ENCODE measurements at places on chromosomes 5 and 9.

- DNase-seq, result no peak
Observed at GRCh38 chr9:78557540-78557939, 260.6 kb downstream of the PSAT1 start.

- no peak for DNase-seq
Observed at GRCh38 chr9:33815781-33816180, 1.2 kb upstream of the UBE2R2 start.

DNA sequence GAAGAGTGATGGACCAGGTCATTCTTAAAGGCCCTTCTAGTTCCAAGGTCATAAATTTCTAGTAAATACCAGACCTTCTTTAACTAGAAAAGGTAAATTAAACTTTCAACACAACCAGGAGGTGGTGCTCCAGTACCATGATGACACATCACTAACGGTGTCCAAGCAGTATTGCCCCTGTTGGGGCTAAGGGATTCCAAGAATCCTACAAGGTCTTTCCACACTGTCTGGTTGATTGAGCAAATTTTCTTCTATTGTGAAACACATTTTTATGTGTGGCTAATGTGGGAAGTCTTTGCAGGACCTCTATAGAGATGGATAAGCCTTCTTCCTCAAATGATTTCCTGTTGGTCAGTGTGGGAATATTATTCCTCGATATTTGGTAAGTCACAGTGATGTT, 459.6 kb upstream of the PAPPA start:
- DNase-seq, result peak; percentile 68

- DNase-seq, result no peak
Observed at GRCh38 chr5:160493806-160494338, 72.2 kb downstream of the PTTG1 start.

DNA sequence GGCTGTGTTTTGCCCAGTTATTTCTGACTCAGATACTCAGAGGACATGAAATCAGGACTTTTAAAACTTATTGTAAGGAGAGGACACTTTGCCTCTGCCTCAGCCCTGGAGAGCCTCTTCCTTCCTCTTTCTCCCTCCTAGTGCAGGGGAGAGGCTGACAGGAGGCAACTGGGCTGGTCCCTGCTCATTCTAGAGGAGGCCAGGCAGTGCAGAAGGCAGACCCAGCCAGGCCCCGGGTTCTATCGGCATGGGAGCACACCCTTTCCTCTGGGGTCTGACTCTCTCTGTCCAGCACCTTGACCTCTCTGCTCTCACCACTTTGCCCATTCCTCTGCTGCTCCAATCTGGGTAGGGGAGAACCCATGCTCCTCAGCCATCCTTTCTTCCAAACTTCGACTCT, 16.0 kb upstream of the SMIM32 start:
- no peak for DNase-seq

DNA sequence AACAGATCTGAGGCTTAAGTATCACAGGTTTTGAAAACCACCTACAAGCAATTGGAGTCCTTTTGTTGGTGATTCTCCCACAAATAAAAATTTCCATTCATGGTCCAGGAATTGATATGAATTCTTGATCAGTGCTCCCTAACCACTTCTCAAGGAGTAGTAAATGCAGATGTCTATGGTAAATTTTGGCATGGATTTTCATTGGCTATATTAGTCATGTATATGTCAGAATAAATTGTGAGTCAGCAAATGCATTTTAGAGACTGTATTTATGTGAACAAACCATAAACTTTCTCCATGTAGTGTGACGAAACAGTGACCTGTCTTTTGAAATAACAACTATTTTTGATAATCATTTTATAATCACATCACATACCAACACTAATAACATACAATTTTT, 611.1 kb downstream of the HTR1A start:
- DNase-seq, result no peak

DNA sequence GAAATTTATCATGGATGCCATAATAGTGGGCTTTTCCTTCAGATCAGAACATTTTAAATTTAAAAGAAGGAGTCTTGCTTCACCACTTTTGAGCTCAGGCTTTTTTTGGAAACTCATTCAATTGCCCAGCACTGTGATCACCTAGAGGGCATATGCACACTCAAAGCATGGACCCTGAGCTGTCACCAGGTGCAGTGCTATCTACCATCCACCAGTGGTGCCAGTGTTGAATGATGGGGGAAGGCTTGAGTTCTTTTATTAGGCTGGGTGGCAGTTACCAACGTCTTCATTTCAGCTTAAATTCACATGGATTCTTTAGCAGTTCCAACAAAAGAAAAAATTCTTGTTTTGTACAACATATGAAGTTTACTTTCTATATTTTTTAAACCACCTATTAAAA, 164.1 kb downstream of the CFAP90 start:
- peak; percentile 12 for DNase-seq

DNA sequence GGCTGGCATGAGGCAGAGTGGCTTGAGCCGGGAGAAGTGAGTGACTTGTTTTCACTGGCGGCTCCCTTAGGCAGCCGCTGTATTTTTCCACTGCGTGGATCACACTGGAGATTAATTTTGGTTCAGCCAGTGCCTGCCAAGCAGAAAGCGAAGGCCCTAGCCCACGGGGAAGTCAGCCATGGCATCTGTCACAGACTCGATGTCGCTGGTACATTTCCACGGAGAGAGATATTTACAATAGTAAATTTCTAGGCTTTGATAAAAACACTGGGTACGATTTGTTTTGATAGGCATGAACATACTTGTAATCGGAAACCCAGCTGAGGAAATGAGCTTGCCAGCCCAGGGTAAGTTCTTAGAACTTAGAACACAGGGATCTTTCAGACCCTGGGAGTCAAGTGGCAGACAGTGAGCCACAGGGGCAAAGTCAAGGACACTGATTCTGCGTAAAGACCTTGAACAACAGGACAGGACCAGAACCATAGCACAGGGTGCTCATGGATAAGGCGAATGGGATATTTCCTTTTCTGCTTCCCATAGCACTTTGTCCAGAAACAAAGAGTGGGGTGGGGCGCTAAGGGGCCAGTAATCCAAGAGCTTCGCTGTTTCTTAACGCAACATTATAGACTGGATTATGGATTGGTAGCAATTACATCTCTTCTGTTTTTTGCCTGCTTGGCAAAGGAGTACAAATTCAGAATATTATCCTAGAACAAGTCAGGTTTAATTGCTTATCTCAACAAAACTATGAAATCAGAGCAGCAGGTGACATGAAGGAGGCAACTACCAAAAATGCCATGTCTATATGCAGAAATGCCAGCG, 4.5 kb downstream of the DUSP1 start:
- DNase-seq, result no peak

DNA sequence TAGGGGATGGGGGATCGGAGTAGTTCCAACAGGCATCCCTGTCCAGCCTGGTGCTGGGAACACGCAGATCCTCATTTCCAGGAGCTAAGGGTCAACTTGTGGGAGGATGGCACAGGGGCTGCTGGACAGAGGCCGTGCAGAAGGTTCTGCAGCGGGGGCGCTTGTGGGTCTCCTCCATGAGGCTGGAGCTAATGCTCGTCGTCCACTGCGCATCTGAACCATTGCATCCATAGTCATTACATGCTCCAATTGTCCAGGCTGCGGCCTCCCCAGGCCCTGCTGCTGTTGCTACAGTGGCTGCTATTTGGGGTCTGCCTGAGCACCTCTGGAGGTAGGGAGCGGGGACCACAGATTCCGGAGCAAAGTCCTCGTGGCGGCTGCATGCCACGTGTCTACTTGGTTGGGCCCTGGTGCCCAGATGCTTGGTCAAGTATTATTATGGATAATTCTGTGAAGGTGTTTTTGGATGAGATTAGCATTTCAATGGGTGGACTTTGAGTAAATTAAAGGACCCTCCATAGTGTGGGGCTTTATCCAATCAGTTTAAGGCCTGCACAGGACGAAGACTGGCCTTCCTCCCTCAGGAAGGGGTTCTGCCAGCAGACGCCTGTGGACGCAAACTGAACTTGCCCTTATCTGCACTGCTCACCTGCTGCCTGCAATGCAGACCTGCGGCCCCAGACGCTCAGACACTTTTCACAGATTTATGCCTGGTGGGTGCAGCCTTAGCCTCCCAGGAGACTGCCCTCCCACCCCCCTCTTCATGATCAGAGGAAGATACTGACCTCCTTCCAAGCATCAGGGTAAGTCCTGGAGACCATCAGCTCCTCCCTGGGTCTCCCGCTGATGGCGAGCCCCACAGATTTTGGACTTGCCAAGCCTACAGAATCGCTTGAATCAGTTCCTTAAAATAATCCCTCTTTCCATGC, 127.5 kb upstream of the IRX4 start:
- no peak for DNase-seq

GRCh38 chr9:128882677-128883603, 1.0 kb downstream of the LRRC8A start:
- no peak for DNase-seq

GRCh38 chr5:59483971-59484472, 409.5 kb downstream of the PDE4D start:
- no peak for DNase-seq

GRCh38 chr9:113588242-113588810, 124.8 kb downstream of the RGS3 start:
- no peak for DNase-seq

DNA sequence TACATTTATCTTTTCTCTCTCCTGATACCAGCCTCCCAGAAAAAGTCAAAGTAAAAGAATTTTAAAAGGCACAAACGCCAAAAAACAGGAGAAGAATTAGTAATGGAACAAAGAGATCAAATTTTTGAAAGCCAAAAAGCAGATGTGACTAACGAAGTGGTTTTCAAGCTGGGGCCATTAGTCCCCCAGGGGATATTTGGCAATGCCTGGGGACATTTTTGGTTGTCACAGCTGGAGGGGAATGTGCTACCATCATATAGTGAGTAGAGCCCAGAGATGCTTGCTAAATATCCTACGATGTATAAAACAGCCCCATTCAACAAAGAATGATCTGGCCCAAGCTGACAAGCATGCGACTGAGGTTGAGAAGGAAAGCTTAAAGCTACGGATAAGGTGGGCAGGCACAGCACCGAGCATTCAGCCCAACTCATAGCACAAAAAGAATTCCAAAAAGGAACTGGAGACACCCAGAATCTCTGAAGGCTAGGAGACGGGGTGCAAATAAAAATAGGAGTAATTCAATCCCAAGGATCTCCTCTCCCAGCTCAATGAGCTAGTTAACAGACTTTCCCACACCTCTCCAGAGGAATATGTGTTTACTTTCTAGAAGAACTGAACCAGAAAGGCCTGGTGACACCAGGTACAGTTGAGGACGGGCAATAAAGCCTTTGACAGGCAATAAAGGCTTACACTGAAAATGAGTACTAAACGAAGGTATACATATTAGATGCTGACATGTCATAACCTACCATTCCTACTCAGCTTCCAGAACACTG, 269.0 kb downstream of the DENND1A start:
- DNase-seq, result no peak

DNA sequence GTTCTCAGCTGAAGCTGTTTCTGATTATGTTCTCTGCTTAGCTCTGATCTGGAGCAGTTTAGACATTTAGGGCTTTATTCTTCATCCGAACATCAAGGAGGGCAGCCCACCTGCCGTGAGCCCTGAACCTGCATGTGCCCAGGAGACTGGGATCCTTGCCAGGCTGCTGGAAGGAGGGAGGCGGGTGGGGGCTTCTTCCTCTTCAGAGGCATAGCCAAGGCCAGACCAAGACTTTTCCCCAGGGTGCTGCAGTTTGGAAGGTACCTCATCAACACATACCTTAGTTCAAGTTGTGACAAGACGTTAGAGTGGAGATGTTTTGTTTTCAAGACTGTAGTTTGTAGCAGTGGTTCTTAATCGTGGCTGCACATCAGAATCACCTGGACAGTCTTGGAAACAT, 64.9 kb downstream of the RALGPS1 start:
- no peak for DNase-seq

All from NCI-H524 (cell line).